ENCODE measurements at places on chromosomes 5 and 9.

DNA sequence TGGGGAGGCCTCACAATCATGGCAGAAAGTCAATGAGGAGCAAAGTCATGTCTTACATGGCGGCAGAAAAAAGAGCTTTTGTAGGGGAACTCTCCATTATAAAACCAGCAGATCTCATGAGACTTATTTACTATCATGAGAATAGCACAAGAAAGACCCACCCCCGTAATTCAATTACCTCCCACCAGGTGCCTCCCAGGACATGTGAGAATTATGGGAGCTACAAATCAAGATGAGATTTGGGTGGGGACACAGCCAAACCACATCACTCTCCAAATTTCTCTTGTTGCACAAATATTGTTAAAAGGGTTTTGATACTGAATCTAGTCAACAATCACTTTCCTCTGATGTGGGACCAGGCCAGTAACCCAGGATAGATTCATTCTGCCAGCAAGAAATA is 1176.1 kb downstream of the CDH9 start:
- no peak for DNase-seq

DNA sequence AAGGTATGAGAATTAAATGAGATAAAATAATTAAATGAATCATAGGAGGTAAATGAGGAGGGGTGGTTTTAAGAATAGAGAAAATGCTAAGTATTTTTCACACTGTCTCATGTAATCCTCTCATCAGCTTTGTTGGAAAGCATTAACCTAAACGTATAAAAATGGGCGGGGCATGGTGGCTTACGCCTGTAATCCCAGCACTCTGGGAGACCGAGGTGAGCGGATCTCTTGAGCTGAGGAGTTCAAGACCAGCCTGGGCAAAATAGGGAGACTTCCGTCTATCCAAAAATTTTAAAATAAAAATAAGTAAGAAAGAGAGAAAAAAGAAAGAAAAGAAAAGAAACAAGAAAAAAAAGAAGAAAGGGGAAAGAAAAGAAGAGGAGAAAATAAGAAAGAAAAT is 1.9 kb upstream of the RFK start:
- no peak for DNase-seq

GRCh38 chr5:150325426-150325825 is 22.7 kb upstream of the ARSI start:
- DNase-seq: no peak

GRCh38 chr5:148840531-148840930 is 14.1 kb downstream of the ADRB2 start:
- no peak for DNase-seq

- DNase-seq: no peak
Observed at GRCh38 chr9:20355022-20355421, 267.3 kb downstream of the MLLT3 start.

GRCh38 chr5:153704110-153704509 is 213.6 kb downstream of the GRIA1 start:
- DNase-seq: no peak

- DNase-seq: no peak
Observed at GRCh38 chr5:150271923-150272322, 17.6 kb downstream of the CAMK2A start.

- DNase-seq: no peak
Observed at GRCh38 chr5:94632024-94632423, 13.6 kb downstream of the SLF1 start.

GRCh38 chr9:99090336-99091130 is 14.4 kb upstream of the TGFBR1 start:
- no peak for DNase-seq

- no peak for DNase-seq
Observed at GRCh38 chr5:92749943-92750342, 831.1 kb downstream of the NR2F1-AS1 start.

- no peak for DNase-seq
Observed at GRCh38 chr5:34498572-34498971, 157.6 kb upstream of the RAI14 start.

GRCh38 chr5:55934115-55934613 is 60.6 kb downstream of the IL6ST start:
- DNase-seq: no peak

GRCh38 chr9:83965350-83966208 is 14.4 kb downstream of the HNRNPK start:
- no peak for DNase-seq

GRCh38 chr9:83219924-83220438 is 157.0 kb upstream of the RASEF start:
- DNase-seq: no peak

DNA sequence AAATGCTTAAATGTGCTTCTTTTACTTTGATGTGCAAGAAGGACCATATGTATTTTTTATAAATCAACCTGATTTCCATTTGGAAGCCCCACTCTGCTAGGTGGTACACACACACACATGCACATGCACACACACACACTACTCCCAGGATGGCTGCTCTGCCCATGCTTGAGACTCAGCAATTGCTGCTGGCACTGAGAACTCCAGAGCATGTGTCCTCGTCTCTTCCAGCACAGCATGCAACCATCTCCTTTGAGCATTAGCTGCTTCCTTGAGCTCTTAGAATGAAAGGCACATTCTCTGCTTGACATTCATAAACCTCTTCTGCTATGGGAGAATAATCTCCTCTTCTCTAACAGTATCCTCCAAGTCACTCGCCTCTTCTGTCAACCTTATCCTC is 115.9 kb downstream of the FEM1C start:
- no peak for DNase-seq

DNA sequence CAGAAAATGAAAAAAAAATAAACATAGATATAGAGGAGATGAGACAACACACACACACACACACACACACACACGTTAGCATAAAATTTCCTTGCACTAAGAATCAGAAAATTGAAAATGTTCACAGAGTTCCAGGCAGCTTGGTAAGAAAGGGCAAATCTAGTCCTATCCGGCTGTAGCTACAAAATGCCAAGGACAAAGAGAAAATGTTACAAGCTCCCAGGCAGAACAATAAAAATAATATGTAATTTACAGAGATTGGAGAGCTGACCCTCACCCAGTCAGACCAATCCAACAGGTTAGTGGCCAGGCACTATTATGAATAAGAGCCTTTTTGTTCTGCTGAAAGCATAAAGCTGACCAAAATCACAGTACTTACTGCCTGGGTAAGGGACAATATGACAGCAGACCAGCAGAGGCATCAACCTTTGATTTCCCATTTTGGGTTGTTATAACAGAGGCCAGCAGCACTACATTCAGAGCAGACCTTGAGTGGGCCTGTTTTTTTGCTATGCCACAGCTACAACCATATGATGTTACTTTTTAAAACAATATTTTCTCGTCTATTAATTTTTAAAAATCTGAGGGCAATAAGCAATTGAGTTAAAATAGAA is 892.6 kb downstream of the TAF11L14 start:
- DNase-seq: no peak

DNA sequence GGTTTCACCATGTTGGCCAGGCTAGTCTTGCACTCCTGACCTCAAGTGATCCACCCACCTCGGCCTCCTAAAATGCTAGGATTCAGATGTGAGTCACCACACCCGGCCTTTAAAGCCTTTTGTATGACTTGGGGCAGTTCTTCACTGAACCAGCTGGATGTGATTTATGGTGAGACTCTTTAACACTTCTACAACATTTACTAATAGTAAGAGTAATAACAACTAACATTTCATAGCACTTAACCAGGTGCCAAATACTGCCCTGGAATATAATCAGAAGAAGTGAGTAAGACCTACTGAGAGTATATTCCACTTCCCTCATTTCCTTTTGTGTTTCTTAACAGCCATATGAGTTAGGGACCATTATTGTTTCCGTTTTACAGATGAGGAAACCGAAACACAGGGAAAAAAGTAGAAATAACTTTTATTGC is 10.0 kb downstream of the ZSWIM6 start:
- no peak for DNase-seq

DNA sequence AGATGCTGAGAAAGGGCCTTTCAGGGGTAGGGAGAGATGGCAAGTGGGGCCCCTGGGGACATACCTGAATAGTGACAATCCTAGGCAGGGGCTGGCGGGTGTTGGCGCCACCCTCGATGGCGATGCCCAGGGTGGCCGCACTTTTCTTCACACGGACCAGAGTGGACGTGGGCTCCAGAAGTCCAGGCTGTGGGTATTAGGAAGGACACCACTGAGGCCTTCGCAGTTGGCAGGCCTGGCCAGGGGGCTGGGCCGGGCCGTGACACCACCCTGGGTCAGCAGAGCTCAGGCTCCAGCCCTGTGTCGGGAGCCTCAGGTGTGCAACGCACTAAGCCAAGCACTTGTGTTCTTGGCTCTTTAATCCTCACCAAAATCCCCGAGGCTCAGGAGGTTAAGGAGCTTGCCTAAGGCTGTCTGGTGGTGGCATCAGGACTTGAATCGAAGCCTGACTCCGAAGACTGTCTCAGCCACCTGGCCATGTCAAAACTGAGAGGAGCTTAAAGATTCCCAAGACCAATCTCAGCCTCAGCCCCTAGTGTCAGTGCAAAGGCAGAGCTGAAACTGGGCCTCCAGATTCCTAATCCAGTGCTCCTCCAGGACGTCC is 15.5 kb upstream of the AKNA start:
- DNase-seq: no peak

DNA sequence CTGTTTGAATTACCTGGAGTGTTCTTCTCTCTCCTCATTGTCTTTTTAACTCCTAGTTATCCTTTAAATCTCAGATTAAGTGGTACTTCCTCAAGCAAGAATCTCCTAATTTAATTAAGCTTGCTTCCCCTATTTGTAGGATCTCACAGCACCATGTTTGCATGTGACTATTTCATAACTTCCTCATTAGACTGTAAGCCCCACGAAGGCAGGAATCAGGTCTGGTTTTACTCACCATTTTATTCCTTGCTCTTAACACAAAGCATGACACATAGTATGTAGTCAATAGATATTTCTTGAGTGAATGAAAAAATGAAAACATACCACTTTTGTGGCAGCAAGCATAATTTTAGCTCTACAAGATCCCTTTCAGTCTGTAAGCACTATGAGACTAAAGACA is 1.3 kb upstream of the ERMP1 start:
- DNase-seq: no peak

GRCh38 chr5:116650544-116650943 is 75.9 kb upstream of the SEMA6A start:
- DNase-seq: no peak

GRCh38 chr5:660491-661030 is 32.6 kb downstream of the TPPP start:
- DNase-seq: no peak

DNA sequence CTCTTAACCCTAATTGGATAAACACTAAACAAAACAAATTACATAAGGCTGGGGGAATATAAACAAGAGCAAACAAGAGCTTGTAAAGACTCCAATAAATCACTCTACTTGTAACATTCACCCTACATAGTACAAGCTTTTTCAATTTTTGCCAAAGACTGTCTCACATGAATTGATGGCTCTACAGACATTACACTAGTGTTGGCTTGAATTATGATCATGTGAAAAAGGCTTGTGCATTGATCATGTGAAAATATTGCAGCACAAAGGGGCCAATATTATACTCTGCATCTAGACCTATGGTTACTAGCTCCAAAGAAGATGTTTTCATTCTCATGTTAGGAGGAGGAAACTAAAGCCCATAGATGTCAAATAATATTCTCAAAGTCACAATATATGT is 212.6 kb downstream of the MCTP1 start:
- DNase-seq: no peak

GRCh38 chr9:132923346-132923902 is 21.0 kb downstream of the TSC1 start:
- no peak for DNase-seq

DNA sequence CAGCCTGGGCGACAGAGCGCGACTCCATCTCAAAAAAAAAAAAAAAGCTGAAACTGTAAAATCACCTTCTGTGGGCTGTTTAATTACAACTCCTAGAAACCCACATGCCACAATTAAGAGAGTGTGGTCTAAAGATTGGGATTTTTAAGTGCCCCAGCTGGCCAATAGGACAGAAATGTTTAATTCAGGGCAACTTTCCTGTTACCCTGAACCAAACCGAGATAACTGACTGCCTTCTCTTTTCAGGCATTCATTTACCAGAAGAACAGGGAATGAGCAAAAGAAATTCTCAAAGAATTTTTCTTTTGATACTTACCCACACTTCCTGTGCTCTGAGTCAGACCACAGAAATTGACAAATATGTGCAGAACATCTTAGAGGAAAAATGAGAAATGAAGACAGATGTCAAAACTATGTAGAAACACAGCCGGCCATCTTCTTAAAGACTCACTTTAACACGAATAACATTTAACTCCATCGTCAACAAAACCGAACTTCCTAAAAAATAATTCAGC is 221.3 kb upstream of the DAPK1 start:
- no peak for DNase-seq

GRCh38 chr5:22238047-22238446 is 615.1 kb downstream of the CDH12 start:
- no peak for DNase-seq

GRCh38 chr5:41281215-41281810 is 68.0 kb upstream of the C6 start:
- DNase-seq: no peak

GRCh38 chr9:137464291-137464999 is 5.3 kb upstream of the NSMF start:
- no peak for DNase-seq

- no peak for DNase-seq
Observed at GRCh38 chr5:112643339-112643971, 94.2 kb upstream of the APC start.

- DNase-seq: no peak
Observed at GRCh38 chr5:90866333-90866732, 307.7 kb downstream of the ADGRV1 start.

DNA sequence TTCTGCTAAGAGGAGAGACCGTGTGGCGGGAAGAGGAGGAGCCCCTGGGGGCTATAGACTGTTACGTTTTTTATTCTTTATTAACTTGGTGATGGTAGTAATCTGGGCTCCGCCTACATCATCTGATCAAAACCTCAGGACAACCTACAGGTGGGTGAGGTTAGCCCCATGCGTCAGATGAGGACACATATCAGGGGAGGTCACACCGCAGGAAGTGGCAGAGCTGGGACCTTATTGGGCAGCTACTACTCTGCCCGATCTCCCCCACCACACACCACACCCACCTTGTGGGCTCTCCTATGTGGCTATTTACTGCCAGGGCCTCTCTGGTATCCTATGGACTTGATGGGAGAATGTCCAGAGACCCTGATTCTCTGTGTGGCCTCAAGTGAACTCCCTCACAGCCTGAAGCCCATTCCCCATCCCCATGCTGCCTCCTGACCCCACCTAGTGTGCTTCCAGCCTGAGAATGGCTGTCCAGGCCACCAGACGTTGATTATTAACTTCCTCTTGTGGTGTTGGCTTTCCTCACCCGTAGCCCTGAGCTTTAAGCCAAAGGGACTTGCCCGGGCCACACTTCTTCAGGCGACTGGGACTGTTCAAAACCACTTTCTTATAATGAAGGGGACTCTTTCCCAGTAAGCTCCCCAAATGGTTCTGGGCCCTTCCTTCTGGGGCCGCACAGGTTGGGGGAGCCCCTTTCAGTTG is 8.2 kb downstream of the UNC5A start:
- no peak for DNase-seq

Measured in stimulated activated CD8-positive, alpha-beta memory T cell treated with anti-CD3 and anti-CD28 coated beads, Interleukin-4, amount 100 ng/mL, for 1 hour (primary cell).